SIG-M5 (cell line): ENCODE measurements at places on chromosomes 4 and X.

- DNase-seq, result no peak
Observed at GRCh38 chrX:124540474-124540873, 194.1 kb downstream of the SH2D1A start.

DNA sequence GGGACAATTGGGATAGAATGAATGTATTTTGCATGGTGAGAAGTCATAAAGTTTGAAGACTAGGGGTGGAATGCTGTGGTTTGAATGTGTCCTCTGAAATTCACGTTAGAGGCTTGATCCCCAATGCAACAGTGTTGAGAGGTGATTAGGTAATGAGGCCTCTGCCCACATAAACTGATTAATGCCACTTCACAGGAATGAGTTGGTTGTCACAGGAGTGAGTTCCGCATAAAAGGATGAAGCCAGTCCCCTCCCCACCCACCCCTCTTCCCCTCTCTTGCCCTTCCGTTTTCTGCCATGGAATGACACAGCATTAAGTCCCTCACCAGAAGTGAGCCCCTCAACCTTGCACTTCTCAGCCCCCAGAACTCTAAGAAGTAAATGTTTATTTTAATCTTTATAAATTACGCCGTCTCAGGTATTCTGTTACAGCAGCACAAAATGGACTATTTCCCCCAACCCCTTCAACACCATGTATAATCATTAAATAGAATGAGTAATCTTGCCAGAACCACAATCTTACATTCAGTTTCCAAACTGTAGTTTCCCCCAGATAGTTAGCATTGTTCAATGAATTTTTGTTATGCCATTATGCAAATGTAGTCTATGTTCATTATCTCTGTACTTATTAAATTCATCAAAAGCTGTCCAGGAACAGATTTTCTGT is 5.5 kb upstream of the MMAA start:
- DNase-seq, result no peak

GRCh38 chr4:40448875-40449274 is 113.7 kb downstream of the CHRNA9 start:
- no peak for DNase-seq

DNA sequence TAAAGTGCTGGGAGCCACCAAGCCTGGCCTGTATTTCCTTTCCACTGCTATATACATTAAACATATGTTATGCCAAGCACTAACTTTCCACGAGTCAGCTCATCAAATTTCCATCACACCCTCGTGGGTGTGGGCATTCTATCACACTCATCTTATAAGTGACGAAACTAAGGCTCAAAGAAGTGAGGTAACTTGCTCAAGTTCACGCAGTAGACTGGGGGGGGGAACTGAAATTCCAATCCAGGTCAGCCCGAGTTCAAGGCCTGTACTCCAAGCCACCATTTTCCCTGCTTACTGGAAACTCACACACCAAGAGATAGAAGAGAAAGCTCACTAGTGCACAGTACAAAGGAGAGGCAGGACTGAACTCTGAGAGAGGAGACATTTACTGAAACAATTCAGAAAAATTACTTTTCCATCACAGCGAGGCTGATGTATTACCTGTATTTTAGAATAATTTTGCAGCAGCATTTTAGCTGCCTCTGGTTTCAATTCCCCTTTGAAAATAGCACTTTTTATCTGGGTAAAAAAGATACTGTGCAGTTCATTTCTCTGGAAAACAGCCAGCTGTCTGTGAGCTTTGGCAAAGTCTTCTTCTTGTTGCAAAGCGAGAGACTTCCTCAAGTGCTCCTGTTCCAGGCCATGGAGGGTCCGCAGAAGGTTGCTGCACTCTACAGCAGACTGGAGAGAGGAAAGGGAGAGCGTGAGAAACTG is 76.8 kb downstream of the EVC2 start:
- no peak for DNase-seq

DNA sequence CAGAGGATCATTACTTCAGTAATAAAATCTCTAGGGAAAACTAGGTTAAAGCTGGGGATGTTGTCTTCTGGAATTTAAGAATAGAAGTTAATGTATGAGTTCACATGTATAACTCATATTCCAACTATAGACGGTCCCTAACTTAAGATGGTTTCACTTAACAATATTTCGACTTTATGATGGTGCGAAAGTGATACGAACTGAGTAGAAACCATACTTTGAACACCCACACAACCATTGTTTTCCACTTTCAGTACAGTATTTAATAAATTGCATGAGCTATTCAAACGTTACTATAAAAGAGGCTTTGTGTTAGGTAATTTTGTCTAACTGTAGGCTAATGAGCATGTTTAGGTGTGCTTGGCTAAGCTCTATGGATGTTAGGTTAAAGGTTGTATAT is 38.7 kb downstream of the CCSER1 start:
- no peak for DNase-seq

- no peak for DNase-seq
Observed at GRCh38 chr4:54234497-54235205, 5.6 kb downstream of the PDGFRA start.

- no peak for DNase-seq
Observed at GRCh38 chrX:148536961-148537360, 36.5 kb downstream of the AFF2 start.
